ENCODE measurements at places on chromosomes 16 and 17.

DNA sequence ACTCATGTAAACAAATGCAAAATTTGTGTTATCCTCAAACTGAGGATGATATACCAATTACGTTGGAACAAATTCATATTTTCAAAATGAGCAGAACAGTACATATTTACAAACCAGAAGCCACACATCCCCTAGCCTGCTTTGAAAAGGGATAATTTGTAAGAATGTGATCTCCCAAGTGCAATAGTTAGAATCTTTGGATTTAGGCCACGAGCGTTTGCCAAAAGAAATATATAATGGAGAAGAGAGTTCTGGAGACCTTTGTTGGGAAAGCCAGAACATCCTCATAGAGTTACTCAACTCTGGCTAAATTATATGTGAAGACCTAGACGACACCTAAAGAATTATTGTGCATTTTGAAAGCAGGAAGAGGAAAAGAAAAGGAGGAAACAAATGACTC lies 449.3 kb downstream of the KCNJ2 start:
- DNase-seq, result no peak

DNA sequence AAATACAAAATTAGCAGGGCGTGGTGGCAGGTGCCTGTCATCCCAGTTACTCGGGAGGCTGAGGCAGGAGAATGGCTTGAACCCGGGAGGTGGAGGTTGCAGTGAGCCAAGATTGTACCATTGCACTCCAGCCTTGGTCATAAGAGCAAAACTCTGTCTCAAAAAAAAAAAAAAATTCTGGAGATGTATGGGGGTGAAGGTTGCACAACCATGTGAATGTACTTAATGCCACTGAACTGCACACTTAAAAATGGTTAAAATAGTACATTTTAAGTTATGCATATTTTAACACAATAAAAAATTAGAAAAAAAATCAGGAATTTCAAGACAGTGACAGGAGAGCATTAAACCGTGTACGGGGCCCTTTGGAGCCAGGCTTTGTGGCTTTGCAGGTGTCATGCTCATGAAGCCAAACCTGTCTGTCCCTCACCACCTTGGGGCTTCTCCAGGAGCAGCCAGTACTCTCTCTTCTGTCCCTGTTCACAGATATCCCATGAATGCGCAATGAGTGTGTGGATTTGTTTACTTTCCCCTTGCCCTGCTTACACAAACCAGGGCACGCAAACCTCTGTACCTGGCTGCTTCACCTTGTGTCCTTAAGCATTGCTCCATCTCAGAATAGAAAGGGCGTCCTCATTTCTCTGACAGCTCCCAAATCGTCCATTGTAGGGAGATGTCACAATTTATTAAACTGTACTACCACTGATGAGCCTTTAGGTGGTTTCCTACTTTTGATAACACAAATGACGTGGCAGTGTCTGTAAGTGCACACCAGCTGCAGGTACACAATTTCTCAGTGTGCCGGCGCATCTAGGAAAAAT lies 58.2 kb upstream of the CBX4 start:
- no peak for DNase-seq

GRCh38 chr17:61805399-61805798 lies 57.9 kb downstream of the BRIP1 start:
- DNase-seq, result no peak

GRCh38 chr16:57801809-57802340 lies 416 bp downstream of the KIFC3 start:
- DNase-seq, result no peak

GRCh38 chr16:73735018-73735417 lies 561.6 kb upstream of the PSMD7 start:
- no peak for DNase-seq

DNA sequence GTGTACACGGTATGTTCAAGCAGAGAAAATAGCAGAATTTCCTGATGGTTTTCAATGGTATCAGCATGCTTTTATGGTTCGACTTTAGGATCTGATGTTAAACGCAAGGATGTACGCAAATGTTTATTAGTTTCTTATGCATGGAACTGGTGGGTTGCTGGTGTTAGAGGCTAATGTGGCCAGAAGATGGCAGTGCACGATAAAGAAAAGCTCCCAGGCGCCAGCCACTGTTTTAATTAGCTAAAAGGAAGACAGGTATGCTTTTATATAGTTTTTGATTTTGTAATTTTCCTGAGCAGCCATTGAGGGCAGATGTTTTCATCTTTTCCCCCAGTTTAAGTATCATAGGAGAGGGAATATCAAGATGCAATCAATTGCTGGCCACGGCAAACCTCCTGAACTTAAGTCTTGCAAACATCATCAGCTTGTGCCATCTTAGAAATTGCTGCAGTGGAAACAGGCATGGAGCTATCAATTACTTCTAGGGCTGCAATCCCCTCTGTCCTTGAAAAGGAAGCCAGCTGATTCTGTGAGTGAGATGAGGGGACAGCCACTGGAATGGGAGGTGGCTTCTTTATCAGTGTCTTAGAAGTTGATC lies 648.5 kb upstream of the RBFOX1 start:
- DNase-seq, result no peak

GRCh38 chr17:68737761-68738443 lies 136.7 kb upstream of the FAM20A start:
- DNase-seq, result no peak

- peak; percentile 61 for DNase-seq
Observed at GRCh38 chr16:89841275-89841674, 13.0 kb downstream of the SPIRE2 start.

- no peak for DNase-seq
Observed at GRCh38 chr16:84367297-84367680, 1.0 kb upstream of the ATP2C2 start.

GRCh38 chr16:86345516-86345915 lies 164.8 kb upstream of the FOXF1 start:
- no peak for DNase-seq

DNA sequence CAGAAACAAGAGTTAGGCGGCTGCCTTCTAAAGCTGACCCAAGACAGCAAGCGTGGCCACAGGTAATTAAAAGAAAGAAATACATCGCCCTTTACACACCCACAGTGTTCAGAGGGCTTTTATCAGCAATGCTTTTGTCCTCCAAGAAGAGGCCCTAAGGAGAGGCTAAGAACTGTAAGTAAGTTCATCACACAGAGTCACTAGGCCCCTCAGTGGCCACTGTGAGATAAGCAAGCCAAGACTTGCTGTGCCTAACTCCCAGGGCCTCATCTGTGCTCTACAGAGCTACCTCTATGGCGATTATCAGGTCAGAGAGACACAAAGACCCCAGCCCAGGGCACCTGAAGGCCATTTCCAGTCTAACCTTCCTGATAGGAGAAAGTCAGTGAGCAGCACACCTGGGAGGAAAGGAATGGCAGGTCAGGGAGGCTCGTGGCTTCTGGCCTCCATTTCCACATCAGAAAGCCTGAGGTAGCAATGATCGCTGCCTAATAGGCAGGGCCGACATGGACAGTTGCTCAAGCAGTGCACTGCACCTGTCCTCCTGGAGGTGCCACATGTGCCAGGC lies 545.2 kb upstream of the CDH11 start:
- DNase-seq, result no peak

GRCh38 chr16:61944004-61944403 lies 92.2 kb downstream of the CDH8 start:
- no peak for DNase-seq

DNA sequence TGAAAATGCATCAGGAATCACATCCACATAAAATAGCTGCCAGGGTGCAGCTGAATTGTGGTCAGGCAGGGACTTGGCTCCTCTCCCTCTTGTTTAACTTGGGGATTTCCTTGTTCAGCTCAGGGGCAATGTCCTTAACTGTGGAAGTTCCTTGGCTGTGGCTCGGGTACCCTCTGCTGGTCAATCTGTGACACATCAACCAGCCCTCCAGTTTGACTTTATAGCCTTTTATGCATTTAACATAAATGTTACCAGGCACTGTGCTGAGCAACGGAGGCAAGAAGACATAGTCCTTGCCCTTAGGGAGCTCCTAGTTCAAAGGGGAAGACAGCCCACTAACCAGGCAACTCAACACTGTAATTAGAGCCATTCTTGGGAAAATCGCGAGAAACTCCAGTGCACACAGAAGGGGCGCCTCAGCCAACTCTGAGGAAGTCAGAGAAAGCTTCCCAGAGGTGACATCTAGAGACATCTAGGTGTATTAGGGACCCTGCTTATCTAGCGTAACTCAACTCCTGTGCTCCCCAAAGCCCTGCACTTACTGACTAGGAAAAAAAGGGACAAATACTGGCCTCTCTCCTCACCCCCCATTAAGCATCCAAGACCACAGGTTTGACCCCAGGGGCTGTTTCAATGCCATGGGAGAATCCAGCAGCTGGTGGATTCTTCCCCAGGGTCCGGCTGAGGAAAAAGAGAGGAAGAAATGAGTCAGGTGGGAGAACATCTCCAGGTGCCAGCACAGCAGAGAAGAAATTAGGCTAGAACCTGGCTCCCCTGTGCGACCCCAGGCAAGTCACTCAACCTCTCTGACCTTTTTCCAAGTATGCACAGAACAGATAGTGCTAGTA lies 17.3 kb upstream of the EEF2K start:
- peak; percentile 84 for DNase-seq

GRCh38 chr17:12035673-12036072 lies 15.0 kb downstream of the MAP2K4 start:
- no peak for DNase-seq

- DNase-seq, result no peak
Observed at GRCh38 chr16:84618581-84619460, 943 bp upstream of the COTL1 start.

- no peak for DNase-seq
Observed at GRCh38 chr16:82439678-82440293, 187.0 kb upstream of the CDH13 start.

- DNase-seq, result no peak
Observed at GRCh38 chr17:34579017-34579946, at the start of gene TMEM132E. Gene TMEM132E (plus strand): TSS chr17:34579582. CDS start chr17:34581077, 1,495 bp downstream.

DNA sequence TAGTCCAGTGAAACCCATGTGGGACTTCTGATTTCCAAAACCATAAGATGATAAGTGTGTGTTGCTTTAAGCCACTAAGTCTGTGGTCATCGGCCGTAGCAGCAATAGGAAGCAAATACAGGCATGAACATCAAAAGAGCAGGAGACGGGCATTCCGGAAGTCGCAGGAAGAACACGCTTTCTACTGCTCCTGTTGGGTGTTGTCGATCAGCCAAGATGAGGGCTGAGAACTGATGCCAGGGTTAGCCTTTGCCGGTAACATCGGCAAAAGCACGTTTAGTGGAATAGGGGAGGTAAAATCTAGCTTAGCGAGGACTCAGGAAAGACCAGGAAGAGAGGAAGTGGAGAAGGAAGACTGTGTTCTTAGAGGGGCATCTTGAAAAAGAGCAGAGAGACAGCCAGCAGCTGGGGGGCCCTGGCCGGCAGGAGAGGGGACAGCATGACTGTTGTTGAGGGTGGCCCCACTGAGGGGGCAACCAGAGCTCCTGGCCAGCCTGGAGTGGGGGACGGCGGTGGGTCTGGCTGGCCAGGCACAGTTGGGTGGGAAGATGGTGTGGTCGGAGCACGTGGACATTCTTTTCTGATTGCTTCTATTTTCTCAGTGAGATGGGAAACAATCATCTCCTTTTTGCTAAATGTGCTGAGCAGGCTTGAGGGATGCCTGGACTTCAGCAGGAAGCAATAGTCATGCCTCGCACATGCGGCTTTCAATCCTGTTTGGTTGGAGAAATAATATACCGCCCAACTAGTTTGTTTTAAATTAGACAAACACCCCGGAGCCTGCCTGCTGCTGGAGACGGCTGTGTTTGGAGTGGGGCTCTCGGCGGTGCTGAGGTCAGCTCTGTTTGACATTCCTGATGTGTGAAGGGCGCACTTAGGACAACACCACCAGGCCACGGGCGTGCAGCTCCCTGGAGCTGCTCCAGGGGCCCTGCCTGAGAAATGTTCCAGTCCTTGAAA lies 109.9 kb downstream of the METRNL start:
- no peak for DNase-seq
